ENCODE measurements at places on chromosomes 1 and 21.

DNA sequence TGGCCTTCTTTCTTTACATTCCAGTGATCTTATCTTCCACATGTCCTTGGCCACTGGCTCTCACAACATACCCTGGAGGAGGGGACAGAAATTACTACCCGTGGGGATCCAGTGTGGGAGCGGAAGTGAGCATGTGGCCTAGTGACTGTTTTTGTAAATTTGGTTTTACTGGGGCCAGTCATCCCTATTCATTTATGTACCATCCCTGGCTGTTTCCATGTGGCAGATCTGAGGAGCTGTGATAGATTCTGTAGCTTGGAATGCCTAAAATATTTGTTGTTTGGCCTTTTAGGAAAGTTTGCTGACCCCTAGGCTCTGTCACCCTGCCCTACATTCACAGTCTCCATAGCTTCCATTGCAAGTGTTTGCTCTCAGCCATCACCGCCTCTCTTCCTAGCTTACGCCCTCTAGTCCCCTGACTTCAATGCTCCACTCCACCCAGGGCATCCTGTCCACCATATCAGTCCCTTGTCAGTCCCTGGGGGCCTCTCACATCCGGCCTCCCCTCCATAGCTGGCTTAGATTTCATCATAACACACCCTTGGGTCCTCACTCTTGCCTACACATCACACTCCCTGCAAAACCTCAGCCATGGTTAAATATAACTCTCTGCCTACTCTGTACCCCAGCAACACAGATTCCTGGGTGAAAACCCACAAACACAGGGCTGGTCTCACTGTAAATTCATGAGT lies 25.8 kb downstream of the DHCR24 start:
- DNase-seq, result no peak

GRCh38 chr1:228072658-228073043 lies 9.9 kb upstream of the ARF1 start:
- no peak for DNase-seq

- no peak for DNase-seq
Measured at GRCh38 chr1:58568911-58569310, 8.1 kb downstream of the TACSTD2 start.

DNA sequence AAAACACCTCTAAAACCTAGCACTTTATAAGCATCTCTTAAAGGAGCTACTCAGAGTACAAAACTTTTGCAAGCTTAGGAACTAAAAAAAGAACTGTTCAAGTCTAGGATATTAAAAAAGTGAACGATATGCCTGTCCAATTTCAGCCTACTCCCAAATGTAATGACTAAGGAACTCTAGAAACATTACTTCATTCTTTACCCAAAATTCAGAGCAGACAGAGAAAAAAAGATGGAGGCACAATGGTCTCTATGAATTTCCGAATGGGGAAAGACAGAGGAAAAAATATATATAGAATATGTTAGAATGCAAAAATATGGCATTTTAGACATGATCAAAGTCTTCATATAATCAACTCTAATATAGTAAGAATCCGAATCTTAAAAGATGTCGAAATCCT lies 61.2 kb downstream of the TP53BP2 start:
- no peak for DNase-seq

DNA sequence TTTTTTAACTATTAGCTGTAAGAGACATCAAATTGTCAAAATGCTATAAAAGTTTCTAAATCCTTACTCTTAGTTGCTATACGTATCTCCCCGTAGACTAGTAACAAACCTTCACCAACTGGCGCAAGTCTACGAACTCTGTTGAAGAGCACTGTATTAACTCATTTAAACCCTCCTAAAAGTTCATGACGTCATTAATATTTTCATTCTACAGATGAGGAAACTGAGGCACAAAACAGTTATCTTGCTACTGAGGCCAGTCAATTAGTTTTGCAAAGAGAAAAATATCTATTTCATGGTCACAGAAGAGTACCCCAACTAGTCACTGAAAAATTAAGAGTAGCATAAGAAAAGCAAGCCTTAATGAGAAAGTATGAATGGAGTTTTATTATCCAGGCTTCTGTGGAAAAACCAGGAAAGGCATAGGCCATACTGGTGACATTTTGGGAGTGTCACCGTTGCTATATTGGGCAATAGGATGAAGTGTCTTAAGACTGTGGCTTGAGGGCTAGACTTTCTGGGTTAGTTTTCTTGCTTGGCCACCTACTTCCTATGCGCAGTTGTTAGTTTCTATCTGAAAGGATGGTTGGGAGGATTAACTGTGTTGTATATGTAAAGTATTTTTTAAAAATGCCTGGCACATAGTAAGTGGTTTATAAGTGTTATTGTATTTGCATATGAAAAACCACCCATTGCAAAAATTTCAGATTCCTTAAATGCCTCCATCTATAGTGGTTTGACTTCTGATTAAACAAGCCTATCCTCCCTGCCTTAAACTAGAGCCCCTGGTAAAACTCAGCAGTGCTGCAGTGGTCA lies 52.4 kb upstream of the SYT14 start:
- no peak for DNase-seq

DNA sequence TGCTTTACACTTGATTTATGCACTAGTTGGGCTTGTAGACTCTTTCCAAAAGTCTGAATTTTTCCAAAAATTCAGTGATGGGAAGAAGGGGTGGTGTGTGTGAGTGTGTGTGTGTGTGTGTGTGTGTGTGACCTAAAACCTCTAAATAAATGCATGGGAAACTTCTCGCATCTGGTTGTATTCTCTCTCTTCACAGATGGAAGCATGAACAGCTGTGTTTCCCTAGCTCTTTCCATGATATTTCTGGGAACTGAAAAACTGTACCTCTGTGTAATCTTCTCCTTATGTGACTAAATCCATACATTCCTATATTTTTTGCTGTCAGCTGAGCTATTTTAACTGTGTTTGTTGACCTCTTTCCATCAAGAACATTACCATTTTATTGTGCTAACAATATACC lies 26.2 kb upstream of the CYYR1 start:
- no peak for DNase-seq

DNA sequence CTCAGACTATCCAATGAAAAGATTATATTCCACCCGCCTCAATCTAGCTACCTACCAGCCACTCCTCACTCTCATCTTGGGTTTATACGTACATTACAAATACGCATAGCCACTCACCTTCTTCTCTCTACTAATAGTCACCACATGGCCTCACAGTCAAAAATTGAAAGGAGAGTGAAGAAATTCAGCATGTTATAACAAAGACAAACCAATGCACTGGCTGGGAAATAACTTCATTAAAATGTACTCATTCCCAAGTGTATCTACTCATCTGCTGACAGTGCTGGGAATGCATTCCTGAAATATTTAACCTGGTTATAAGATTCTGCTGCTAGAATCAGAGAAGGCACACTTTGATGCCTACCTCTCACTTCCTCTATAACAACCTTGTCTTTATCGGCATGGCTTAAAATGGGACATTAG lies 6.5 kb downstream of the ZNF644 start:
- no peak for DNase-seq

GRCh38 chr1:32786856-32787255 lies 30.3 kb downstream of the YARS1 start:
- no peak for DNase-seq

- DNase-seq, result no peak
Measured at GRCh38 chr1:66278260-66279021, 255.5 kb upstream of the SGIP1 start.

DNA sequence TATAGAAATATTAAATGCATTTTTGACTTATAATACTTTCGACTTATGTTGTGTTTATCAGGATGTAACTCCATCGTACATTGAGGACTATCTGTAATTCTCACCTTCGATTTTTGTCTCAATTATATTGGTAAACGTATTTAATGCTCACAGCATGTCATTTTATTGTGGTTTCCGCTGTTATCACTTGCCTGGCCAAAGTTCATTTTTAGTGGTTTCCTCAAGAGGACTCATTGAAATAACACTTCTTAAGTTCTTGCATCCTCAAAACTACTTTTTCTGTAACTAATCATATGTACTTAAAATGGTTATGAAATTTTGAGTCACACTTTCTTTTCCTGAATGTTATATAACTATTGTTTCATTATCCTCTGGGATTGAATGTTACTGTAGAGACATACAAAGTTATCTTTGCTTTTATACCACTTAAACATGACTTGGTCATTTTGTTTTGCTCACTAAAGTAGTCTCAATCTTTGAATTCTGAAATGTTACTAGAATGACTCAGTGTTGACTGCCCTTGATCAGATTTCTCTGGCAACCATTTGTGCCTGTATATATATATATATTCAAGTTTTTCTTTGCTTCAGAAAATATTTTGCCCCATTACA lies 289.6 kb upstream of the PROX1 start:
- DNase-seq, result no peak

DNA sequence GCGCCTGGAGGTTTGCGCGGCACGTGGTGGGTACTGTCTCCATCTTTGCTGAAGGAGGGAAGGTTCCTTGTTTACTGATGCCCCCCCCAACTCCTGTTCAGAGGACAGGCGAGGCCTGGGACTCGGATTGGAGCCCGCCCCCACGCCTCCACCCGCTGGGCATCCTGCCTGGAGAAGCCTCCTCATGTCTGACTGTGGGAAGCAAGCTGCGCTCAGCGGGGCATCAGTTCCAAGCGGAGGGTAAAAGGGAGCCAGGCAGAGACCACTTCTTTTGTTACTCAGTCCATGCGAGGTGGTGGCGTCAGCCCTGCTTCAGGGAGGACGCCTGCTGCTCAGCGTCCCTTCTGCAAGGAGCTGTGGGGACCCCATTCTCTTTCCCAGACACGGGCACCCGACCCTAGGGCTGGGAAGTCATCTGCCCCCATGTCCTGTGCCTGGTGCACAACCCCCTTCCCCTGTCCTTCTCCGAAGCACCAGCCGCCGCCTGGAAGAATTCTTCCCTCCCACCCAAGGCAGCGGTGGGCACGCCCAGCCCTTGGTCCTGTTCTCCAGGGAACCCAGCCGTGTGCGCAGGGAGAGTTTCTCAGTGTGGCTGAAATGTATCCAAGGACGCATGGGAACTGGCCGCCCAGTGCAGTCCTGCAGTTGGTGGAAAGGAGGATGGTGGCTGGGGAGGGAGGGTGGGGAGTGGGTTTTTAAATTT lies 414.0 kb downstream of the CAMTA1 start:
- no peak for DNase-seq

DNA sequence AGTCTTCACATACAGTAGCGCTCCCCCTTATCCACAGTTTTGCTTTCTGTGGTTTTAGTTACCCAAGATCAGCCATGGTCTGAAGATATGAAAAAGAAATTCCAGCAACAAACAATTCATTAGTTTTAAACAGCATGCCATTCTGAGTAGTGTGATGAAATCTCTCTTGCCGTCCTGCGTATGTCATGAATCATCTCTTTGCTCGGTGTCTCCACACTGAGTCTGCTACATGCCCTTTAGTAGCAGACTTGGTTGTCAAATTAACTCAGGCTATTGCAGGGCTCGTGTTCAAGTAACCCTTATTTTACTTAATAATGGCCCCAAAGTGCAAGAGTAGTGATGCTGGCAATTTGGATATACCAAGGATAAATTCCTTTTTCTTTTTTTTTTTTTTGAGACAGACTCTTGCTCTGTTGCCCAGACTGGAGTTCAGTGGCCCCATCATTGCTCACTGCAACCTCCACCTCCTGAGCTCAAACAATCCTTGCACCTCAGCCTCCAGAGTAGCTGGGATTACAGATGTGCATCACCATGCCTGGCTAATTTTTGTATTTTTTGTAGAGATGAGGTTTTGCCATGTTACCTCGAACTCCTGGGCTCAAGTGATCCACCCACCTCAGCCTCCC lies 22.6 kb downstream of the PHACTR4 start:
- no peak for DNase-seq

GRCh38 chr1:21919520-21919919 lies 17.6 kb downstream of the HSPG2 start:
- DNase-seq, result no peak

DNA sequence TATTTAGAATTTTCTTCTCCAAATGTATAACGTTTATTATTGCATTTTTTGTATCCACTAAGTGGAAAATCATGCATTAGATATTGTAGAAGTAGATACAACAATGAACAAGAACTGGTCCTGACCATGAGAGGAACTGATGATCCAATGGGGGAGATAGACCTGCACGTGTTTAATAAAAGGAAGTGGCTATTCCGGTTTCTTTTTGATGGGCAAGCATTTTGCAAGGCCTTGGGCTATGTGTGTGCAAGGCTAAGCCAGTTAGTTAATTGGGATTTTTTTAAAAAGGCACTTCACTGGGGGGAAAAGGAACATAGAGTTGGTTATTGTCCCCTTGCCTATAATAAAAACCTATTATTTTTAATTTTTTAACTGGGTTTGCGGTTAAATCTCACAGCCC lies 961 bp upstream of the VCAM1 start:
- no peak for DNase-seq

DNA sequence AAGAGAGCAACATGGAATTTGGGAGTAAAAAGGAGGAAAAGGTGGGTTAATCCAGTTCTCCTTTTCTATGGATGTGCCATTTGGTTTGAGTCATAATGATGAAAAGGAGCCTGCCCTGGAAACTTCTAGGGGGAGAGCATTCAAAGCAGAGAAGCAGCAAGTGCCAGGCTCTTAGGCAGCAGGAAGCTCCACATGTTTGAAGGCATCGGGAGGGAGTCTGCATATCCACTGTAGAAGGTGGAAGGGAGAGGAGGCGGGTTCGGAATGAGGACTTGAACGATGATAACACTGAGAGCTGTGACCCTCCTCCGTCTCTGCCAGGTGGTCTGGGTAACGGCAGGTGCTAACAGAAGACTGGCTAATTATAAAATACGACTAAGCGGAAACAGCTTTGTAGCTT lies 128.2 kb downstream of the RYR2 start:
- DNase-seq, result no peak

DNA sequence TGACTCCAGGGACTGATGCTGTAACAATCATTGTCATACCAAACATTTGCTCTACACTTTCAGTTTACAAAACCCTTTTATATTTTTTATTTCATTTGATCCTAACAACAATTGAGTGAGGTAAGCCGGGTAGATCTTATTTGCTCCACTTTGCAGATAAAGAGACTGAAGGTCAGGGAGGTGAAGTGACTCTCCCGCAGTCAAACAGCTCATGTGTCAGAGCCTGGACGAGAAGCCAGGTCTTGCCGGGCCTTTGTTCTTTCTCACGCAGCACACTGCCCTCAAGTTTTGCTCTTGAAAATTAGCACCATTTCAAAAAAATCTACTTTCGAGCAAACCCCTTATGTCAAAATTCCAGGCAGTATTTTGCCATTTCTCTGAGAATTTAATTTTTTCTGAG lies 65.2 kb downstream of the CD247 start:
- no peak for DNase-seq

DNA sequence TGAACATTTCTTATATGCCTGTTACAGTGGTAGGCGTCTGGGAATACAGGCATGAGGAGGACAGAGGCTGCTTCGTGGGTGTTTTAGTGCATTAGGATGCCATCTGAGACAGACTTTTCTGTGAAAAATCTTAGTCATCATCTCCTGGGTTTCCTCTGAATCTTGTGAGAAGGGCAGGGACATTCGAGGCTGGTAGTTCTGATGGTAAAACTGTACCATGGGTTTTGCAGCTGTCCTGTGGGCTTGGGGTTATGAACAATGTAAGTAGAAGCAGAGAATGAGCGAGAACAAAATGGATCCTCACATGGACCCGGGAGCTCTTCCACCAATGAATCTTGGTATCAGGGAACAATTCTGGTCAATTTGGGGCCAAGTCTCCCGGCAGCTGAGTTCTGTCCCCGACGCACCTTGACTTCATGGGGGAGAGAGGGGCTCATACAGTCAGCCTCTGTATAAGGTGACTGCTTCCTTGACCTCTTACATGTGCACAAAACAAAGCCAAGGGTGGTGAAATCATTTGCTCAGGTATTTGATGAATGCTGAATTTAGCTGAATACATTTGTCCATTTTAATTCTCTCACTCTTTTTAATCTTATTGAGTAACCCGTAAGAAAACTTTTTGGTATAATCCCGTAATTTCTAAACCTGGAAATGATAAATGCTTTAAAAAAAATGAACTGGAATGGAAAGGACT lies 63.6 kb upstream of the ERRFI1 start:
- no peak for DNase-seq

GRCh38 chr1:14613926-14614325 lies 15.4 kb downstream of the KAZN start:
- no peak for DNase-seq

All from stimulated activated CD4-positive, alpha-beta T cell treated with anti-CD3 and anti-CD28 coated beads, Interleukin-12 subunit alpha, Interleukin-12 subunit beta, amount 100 ng/mL, for 48 hours (primary cell).